Melanocyte of skin (primary cell): ENCODE measurements at places on chromosomes 11 and 22. TPM values are rescaled to one million over a fixed set of nuclear protein-coding genes. Genes with fewer than 3 reads are reported as not detected.

Gene PLAAT5
- not detected in 2 replicates for total RNA-seq

Gene GSTT2
- not detected in 2 replicates for total RNA-seq

Gene PGR
- not detected in 2 replicates for total RNA-seq

Gene APOA5
- total RNA-seq, result not detected in 2 replicates

Gene PHLDA2
- 13.1 and 20.0 TPM in 2 replicates for total RNA-seq

Gene IMMP1L
- total RNA-seq, result 6.5 and 13.1 TPM in 2 replicates

Gene HEPHL1
- not detected in 2 replicates for total RNA-seq

Gene TMEM86A
- total RNA-seq, result 3.3 and 3.8 TPM in 2 replicates

Gene AMOTL1
- total RNA-seq, result 11.4 and 35.3 TPM in 2 replicates

Gene BMAL1
- total RNA-seq, result 13.4 and 28.7 TPM in 2 replicates

Gene USP2
- total RNA-seq, result 0.31 and 0.33 TPM in 2 replicates

Gene NRIP3
- 13.4 and 22.2 TPM in 2 replicates for total RNA-seq

Gene SCGB1A1
- total RNA-seq, result not detected in 2 replicates

Gene ENTHD1
- 5.7 and 10.5 TPM in 2 replicates for total RNA-seq

Gene GGT1
- total RNA-seq, result 0.73 and 1.4 TPM in 2 replicates

Gene ABCC8
- total RNA-seq, result 0.33 TPM in 1 of 2 replicates, not detected in the other

Gene LRP4
- total RNA-seq, result 2.7 and 2.8 TPM in 2 replicates

Gene TRPC6
- under 0.01 TPM in 2 replicates for total RNA-seq

Gene ACR
- total RNA-seq, result not detected in 2 replicates

Gene TMPRSS4
- total RNA-seq, result not detected in 2 replicates

Gene ANGPTL5
- not detected in 2 replicates for total RNA-seq

Gene PKP3
- total RNA-seq, result 0.36 and 1.4 TPM in 2 replicates

Gene SCGB1C1
- total RNA-seq, result not detected in 2 replicates

Gene PRR33
- total RNA-seq, result not detected in 2 replicates

Gene SLC7A4
- total RNA-seq, result 2.2 and 2.8 TPM in 2 replicates

Gene MPEG1
- total RNA-seq, result not detected in 2 replicates
